ENCODE measurements at places on chromosomes 6 and 20. TPM values are rescaled to one million over a fixed set of nuclear protein-coding genes. Genes with fewer than 3 reads are reported as not detected.

MATN4 gene
- total RNA-seq, result 0.25 TPM

HM13 gene
- total RNA-seq, result 146 TPM

CDH26 gene
- 0.40 TPM for total RNA-seq

FOXO3 gene
- total RNA-seq, result 11.2 TPM

DNA sequence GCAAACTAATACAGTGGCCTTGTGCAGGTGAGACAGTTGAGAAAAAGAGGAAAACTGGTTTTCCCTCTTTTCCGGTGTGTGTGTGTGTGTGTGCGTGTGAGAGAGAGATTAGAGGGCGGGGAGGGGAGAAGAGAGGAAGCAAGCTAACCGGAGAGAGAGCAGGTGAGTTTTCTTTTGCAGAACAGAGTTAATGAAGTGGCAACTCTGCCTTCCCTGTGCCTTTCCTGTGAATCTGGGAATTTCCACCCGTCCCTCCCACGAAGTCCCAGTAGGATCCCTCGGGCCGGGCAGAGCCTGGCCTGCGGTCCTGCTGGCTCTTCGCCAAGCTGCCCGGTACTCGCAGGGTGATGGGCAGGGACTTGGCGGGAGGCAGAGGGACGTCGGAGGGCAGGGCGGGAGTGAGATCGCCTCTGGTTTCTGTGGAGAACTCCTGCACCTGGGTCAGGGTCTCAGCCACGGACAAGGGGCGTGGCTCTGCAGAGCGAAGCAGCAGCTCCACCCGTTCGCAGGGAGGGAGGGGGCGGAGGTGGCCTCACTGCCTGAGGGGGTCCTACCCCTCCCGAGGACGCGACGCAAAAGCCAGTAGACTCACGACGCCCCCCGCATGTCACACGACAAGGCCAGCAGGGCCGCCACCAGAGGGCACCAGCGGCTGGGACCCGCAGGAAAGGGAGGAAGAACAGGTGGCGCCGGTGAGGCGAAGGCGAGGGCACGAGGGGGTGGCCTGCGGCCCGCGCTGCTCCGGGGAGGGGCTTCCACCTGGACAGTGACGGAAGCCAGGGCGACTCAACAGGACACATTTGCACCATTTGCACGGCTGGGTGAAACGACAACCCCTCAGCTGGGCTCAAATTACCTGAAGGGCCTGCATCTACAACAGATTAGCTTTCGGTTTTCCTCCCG is 51.2 kb upstream of the RNF182 start:
- peak; percentile 62 for DNase-seq

- no peak for DNase-seq
Observed at GRCh38 chr6:158040804-158041347, 59.2 kb downstream of the SYNJ2 start.

DNA sequence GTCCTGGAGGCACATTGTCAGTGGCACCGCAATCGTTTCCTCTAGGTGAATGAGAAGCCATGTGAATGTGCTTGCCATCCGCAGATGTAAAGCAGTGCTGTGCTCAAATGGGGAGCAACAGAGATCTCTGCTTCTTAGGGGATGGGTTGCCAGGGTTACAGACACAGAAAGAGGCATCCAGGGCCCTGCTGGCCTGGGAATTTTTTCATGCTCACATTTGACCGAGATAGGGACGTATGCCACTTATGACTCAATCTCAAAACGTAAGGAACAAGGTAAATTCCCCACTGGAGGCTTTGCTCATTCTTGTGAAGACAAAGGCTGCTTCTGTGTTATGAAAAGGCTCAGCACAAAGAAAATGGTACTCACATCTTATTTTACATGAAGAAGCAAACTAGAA is 11.0 kb downstream of the C6orf118 start:
- no peak for DNase-seq
